Left lung (tissue), 14 donors: ENCODE measurements at places on chromosomes 2 and 18. TPM values are rescaled to one million over a fixed set of nuclear protein-coding genes. Genes with fewer than 3 reads are reported as not detected.

GRCh38 chr2:45382744-45383143 is 228.3 kb downstream of the SRBD1 start:
- no peaks in the 10 kb centered on the region for H3K36me3 ChIP-seq
- no peaks in the 10 kb centered on the region for H3K4me1 ChIP-seq
- H3K27me3 ChIP-seq: no peaks in the 10 kb centered on the region
- no peak for DNase-seq
- H3K4me3 ChIP-seq: no peak overlapping the region
- no peak overlapping the region for H3K27ac ChIP-seq

DNA sequence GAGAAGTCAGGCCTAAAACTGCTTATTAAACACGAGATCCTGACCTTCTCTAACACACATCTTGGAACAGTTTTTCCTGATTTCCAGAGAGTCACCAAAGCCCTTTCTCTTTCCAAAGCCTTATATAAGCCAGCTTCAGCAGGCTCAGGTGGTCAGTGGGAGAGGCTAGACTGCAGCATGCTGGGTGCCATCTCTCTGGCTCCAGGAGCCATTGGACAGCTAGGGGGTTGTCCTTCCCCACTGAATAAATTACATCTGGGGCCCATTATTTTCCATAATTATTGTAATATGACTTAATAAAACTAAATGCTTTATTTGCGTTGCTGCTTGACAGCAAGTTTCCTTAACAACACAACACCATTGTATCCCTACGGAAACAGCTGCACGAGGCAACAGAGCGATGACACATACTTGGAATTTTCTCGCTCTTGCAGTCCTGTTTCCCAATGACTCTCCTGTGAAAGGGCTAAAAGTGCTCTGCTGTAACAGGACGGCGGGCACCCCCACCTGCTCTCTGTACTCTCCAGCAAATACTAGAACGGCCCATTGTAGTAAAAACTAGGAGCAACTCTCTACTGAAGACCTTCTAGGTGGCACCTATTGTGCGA is 160.6 kb downstream of the RNF144A start:
- DNase-seq: no peak
- H3K36me3 ChIP-seq: no peaks in the 10 kb centered on the region
- H3K27me3 ChIP-seq: no peaks in the 10 kb centered on the region
- no peaks in the 10 kb centered on the region for H3K4me1 ChIP-seq
- H3K27ac ChIP-seq: peak overlapping the region; percentile 43

- no peak overlapping the region for H3K4me3 ChIP-seq
- H3K4me1 ChIP-seq: no peaks in the 10 kb centered on the region
- no peak for DNase-seq
- H3K27me3 ChIP-seq: no peaks in the 10 kb centered on the region
- H3K36me3 ChIP-seq: no peaks in the 10 kb centered on the region
Observed at GRCh38 chr2:2898744-2899143, 478.9 kb downstream of the EIPR1 start.

GRCh38 chr18:10659594-10659993 is 133.8 kb downstream of the NAPG start:
- no peak overlapping the region for H3K27ac ChIP-seq
- DNase-seq: no peak
- H3K4me3 ChIP-seq: no peak overlapping the region
- H3K27me3 ChIP-seq: no peaks in the 10 kb centered on the region

Gene FSHR
- not detected for total RNA-seq

GRCh38 chr18:63949068-63949737 is at the start of gene HMSD:
HMSD (plus strand) TSS chr18:63949301; CDS start chr18:63953456, 4,155 bp downstream.
- DNase-seq: no peak
- H3K4me1 ChIP-seq: peaks cover 7% of the 10 kb centered on the region
- peak within 1 kb of the TSS; percentile 19 for H3K4me3 ChIP-seq
- H3K27me3 ChIP-seq: no peaks in the 10 kb centered on the region
- no peak within 1 kb of the TSS for H3K27ac ChIP-seq

- no peaks in the 10 kb centered on the region for H3K36me3 ChIP-seq
- peak; percentile 15 for DNase-seq
- H3K27ac ChIP-seq: no peak overlapping the region
- H3K27me3 ChIP-seq: no peaks in the 10 kb centered on the region
Observed at GRCh38 chr2:20507166-20507692, 60.4 kb downstream of the RHOB start.

- H3K27ac ChIP-seq: no peak overlapping the region
- H3K27me3 ChIP-seq: no peaks in the 10 kb centered on the region
- no peaks in the 10 kb centered on the region for H3K36me3 ChIP-seq
- DNase-seq: no peak
Observed at GRCh38 chr2:133312038-133312729, 256.1 kb downstream of the NCKAP5 start.

Gene AQP12B
- not detected for total RNA-seq
